Astrocyte (in vitro differentiated cells and primary cell): ENCODE measurements at places on chromosomes 6 and 20. TPM values are rescaled to one million over a fixed set of nuclear protein-coding genes. Genes with fewer than 3 reads are reported as not detected.

GRCh38 chr6:98463038-98464000 is 371.1 kb upstream of the POU3F2 start:
- DNase-seq = no peak

DNA sequence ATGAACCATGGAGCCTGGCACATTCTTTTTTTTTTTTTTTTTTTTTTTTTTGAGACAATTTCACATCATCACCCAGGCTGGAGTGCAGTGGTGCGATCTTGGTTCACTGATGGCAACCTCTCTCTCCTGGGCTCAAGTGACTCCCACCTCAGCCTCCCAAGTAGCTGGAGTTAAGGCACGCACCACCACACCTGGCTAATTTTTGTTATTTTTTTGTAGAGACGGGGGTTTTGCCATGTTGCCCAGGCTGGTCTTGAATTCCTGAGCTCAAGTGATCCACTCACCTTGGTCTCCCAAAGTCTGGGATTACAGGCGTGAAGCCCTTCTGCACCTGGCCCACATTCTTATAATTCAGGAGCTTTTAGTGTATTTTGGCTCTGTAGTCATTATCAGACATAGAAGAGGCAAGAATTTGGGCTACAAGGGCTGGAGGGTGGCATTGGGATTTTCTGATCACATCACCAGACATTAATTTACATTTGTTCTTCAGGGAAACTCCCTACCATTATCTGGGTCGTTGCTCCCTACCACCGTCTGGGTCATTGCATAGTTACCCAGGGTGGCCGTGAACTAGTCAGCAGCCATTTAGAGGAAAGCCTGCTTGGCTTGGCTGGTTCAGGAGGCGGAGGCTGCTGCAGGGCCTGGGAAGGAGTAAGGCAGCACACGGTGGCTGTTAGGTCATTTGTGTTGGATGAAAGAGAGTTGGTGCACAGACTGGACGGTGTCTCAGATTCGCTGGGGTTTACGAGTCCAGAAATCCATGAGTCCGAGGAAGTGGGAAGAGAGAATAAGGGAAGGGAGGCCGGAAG is 17.6 kb downstream of the ARID1B start:
- no peak for DNase-seq

GRCh38 chr20:37915434-37915787 is 12.5 kb downstream of the VSTM2L start:
- DNase-seq = no peak

GRCh38 chr6:68640491-68640835 is 5.4 kb downstream of the ADGRB3 start:
- no peak for DNase-seq

DNA sequence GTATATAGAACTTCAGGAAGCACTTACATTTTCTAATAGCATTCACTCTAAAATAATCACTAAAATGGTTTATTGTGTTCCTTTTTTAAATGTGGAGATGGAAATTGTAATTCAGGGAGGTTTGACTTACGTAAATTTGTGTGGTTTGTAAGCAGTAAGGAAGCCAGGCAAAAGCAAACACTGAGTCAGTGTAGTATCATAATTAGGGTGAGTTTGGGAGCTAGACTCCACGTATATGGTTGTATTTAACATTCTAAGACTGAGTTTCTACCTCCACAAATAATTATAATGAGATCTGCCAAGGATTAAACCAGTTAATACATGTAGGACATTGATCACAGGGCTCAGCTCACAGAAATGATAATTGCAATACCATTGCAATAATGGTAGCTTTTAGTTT is 425.5 kb downstream of the CBLN4 start:
- no peak for DNase-seq

DNA sequence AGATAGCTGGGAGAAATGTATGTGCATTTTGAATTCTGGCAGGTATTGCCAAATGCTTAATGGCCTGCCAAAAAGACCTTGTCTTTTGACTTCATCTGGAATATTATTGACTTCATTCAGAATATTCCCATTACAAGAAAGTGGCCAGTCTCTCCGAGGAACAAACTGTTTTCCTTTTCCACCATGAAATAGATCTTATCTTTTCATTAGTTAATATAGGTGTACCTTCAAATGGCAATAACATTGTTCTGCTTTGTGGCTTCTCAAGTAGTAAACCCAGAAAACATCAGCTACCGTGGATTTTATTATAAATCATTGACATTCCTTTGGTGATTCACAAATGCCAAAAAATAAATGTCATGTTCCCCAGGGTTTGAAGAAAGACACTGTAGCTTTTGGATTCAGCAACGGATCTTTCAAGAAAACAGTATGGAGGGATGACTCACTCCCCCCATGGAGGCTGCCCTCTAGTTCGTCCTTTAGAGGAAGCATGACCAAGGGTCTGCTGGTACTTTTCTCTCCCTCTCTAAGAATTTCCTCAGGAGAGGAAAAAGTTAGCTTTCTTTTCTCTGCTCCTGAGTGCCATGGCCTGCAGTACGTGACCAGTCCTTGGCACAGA is 1.1 kb upstream of the RNF182 start:
- peak; percentile 68 for DNase-seq

- no peak for DNase-seq
These were observed 8.1 kb downstream of the TFAP2B start for GRCh38 chr6:50826803-50827202.

- DNase-seq = no peak
These were observed 66.7 kb upstream of the ZNF217 start for GRCh38 chr20:53660078-53660909.

GRCh38 chr20:62059920-62060630 is 5.6 kb downstream of the TAF4 start:
- DNase-seq = no peak

- DNase-seq = no peak
These were observed 133.8 kb upstream of the PRDM1 start for GRCh38 chr6:105952326-105952725.

- DNase-seq = peak; percentile 65
These were observed 98.6 kb downstream of the KCNQ5 start for GRCh38 chr6:72720464-72720863.

- no peak for DNase-seq
These were observed 1.1 kb downstream of the MAPRE1 start for GRCh38 chr20:32820698-32821377.

- DNase-seq = no peak
These were observed 22.8 kb upstream of the SCGN start for GRCh38 chr6:25629198-25629576.

DNA sequence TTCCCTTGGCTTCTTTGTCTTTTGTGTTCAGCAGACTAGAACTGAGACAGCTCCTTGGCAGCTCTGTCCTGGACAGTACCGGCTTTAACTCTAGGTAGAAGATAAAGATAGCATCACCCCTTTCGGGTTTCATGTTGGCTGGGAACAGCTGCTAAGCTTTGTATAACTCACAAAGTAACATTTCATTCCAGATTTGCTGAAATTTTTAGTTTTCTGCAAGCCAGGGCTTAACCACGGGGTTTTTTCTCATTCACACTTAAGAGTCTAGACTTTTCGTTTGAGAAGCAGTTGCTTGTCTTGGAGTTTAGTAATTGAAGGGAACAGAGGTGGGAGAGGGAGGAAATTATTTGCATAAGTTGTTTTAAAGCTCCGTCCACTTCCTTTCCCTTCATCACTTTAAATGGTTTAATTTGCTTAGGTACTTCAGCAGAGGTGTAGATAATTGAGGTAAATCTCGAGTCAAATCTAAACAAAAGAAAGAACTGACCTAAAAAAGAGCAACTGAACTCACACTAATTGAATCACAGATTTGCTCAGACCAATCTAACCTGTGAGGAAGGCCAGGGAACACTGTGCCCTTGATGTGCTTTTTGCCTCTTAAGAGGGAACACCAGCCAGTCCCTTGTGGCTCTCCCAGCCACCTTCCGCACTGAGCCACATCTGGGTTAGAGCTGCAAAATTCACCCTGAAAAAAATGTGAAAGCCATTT is 48.3 kb downstream of the RREB1 start:
- DNase-seq = no peak

DNA sequence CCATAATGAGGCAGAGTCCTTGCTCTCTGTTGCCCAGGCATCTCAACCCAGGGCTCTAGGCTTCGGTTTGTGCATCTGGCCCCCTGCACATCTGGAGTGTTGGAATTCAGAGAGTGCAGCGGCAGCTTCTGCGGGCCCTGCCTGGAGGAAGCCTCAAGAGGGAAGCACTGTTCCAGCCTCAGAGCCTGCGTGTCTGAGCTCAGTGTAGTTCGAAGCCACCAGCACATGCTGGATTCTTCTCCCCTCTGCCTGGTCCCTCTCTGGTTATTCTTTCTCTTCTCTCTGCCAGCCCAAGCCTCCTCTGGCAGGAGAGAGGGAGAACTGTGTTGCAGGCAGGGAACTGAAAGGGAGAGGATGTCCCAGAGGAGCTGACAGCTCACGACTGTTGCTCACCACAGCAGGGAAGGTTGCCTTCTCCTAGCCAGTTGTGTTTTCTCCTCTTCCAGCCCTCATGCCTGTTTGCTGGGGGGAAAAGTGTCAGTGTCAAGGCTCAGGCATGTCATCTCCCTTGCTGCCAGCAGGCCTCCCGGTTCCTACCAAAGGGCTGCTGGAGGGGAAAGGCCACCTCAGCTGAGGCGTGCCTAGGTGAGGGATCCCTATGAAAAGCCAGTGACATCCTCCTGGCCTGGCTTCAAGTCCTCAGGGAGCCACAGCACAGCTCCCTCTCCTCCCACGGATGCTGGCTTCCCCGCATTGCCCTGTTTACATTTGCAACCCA is 126.0 kb upstream of the LRFN2 start:
- DNase-seq = no peak

DNA sequence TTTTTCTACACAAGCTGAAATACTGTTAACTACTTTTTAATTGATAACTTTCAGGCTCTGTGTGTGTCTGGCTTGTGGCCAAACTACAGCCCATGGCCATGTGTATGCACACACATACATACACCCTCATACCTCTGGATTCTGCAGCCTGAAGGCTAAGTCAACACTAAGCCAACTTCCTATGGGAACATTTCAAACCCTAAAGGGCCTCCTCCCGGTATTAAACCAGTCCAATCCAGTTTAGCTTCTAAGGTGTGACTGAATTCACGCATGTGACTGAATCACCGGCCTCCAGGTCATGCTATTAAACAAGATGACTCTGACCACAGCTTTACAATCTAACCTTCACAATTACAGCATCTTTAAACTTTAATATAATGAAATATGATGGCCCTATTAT is 20.7 kb upstream of the DST start:
- DNase-seq = peak; percentile 26

GRCh38 chr6:5670811-5671561 is 335.7 kb downstream of the NRN1 start:
- DNase-seq = peak; percentile 59

DNA sequence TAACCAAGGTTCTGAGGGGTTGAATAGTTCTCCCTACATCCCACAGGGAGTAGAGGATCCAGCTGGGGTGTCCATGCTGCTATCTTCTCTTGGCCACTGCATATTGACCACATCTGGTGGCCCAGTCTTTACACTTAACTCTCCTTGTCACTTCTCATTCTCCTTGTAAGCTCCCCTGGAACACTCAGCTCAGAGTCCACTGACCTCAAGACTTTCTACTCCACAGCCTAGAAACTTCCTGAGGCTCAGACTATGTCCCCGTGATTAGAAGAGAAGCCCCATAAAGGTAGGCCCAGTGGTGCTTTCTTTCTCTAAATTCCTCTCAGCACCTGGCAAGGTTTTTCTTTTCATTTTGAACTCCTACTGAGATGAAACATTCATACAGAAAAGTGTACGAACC is 13.3 kb upstream of the ZFAND3 start:
- DNase-seq = no peak

DNA sequence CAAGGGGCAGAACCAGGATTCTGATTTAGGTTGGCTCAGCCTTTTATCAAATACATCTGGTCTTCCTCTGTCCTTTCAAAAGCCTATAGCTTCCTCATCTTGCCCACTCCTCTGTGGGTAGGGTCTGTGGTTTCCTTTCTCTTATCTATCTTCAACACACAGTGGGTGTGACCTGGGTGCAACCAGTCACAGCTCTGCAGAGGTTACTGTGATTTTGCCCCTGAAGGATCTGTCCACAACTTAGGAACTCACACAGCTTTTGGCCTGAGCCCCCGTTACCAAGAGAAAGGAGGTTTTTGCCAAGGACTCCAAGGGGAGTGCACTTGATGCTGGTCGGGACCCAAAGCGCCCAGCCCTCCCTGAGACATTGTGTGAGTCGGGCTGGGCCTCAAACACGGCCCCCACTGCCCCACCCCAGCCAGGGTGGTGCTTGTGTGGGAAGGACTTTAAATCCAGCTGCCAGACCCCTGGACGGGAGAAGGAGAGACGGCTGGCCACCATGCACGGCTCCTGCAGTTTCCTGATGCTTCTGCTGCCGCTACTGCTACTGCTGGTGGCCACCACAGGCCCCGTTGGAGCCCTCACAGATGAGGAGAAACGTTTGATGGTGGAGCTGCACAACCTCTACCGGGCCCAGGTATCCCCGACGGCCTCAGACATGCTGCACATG is at the start of gene PI16:
Gene PI16 (plus strand): TSS at position 477 of the 670 bp plus-strand sequence. CDS start 23 bp downstream, at position 500.
- DNase-seq = no peak

DNA sequence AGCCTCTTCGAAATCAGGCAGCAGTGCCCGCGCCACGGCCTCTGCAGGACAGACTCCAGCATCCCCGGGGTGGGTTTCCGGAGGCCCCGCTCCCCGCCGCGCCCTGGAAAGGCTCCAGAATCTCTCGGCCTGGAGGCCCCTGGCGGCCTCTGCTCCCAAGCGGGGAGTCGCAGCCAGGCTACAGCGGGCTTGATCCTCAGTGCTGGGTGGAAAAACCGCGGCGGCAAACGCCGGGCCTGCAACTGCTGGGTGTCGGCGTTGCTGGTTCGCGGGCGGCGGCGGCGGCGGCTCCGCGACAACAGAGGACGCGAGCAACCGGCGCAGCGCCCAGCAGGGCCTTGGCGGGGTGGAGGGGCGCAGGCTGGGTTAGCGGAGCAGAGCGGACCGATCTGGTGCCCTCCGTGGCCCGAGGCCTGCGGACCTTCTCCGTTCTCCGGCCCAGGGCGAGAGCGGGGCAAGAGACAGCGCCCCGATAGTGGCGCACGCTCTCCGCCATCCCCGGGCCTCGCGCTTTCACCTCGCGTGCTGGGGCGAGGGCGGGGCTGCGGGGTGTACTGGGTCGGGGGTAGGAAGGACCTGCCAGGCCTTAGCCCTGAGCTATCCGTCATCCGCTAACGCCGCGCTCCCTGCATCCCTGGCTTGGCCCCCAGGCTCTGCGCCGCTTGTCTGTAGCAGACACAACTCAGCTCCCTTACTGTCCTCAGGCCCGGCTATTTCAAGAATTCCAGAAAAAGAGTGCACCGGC is 3.4 kb upstream of the ZNF292 start:
- peak; percentile 43 for DNase-seq

DNA sequence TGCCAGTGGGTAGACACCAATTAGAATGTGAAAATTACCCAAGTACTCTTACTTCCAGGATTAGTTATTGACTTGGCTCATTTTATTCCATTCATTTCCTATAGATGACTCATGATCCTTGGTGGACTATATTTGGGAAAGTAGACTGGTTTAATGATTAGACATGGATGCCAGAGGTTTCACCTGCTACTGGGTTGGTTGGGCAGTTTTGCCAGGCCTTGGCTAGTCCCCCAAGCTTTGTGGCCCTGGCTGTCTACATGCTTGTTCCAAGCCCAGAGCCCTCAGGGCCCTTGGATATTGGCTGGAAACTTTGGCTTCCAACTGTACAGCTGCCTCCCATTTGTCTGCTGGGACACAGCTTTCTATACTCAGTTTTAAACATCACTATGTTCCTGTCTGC is 104.1 kb downstream of the ZFP64 start:
- no peak for DNase-seq

- DNase-seq = no peak
These were observed 12.0 kb downstream of the ANGPT4 start for GRCh38 chr20:904039-904545.

The CEP85L gene
- 16.3 and 19.3 TPM in 2 replicates for total RNA-seq

The CRISP2 gene
- not detected in 2 replicates for total RNA-seq

The HEBP2 gene
- total RNA-seq = 32.6 and 40.5 TPM in 2 replicates

The ABRACL gene
- total RNA-seq = 46.6 and 66.0 TPM in 2 replicates

The STAU1 gene
- total RNA-seq = 93.2 and 98.0 TPM in 2 replicates

The GSTA2 gene
- not detected in 2 replicates for total RNA-seq

The OR2B2 gene
- not detected in 2 replicates for total RNA-seq

The RAB44 gene
- 0.14 and 0.16 TPM in 2 replicates for total RNA-seq

The NR2E1 gene
- total RNA-seq = not detected in 2 replicates
